Left colon (tissue), 2 donors: ENCODE measurements at places on chromosomes 11 and 22. TPM values are rescaled to one million over a fixed set of nuclear protein-coding genes. Genes with fewer than 3 reads are reported as not detected.

Gene ACR
- total RNA-seq = 0.89 TPM

Gene MB
- total RNA-seq = 8.4 TPM

Gene ARSA
- 84.8 TPM for total RNA-seq

Gene APOA5
- total RNA-seq = not detected

Gene MGAT3
- total RNA-seq = 10.7 TPM

Gene PHF21B
- 0.40 TPM for total RNA-seq

Gene GTF2H1
- total RNA-seq = 30.0 TPM

Gene BDNF
- total RNA-seq = 0.15 TPM

Gene CREB3L1
- 118 TPM for total RNA-seq

Gene CCDC134
- 11.0 TPM for total RNA-seq
